ENCODE measurements at places on chromosomes 11 and 22. TPM values are rescaled to one million over a fixed set of nuclear protein-coding genes. Genes with fewer than 3 reads are reported as not detected.

GRCh38 chr11:115724666-115725065, 220.5 kb upstream of the CADM1 start:
- DNase-seq: no peak

DNA sequence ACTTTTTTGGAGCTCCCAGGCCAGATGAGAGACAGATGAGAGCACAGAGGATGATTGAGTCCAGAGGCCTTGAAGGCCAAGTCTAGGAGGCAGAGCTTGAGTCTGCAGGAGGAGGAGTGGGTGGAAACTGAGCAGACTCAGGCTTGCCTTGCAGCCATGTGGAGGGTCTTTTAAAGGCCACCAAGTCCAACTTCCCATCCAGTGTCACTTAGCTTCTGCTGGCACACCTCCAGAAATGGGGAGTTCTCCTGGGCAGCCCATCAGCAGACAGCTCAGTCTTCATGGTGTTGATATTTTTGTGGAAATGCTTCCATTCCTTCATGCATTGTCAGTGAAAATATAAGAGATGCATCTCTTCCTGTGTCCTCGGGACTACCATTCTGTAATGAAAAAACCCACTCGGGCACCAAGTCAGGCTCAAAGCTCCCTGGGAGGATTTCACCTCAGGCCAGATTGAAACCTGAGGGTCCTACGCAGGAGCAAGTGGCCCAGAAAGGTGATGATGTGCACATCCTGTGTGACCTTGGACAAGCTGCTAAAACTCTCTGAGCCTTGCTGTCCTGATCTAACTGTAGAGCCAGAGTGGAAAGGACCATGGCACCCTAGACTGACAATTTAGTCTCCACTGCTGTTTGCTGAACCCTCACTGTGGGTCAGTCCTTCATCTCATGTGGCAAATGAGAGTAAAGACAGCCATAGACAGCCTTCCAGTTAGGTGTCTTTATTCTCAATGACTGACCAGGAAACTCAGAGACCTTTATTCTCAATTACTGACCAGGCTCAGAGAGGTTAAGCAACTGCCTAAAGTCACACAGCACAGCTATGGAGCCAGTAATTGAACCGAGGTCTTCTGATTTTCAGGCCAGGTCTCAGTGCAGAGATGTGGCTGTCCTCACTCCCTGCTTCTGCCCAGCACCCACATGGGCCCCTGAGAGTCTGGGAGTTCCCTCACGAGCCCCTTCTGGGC, 2.9 kb upstream of the LRRC32 start:
- DNase-seq: no peak

- DNase-seq: no peak
These were observed 35.0 kb downstream of the TPST2 start for GRCh38 chr22:26554956-26555355.

- DNase-seq: no peak
These were observed 39.7 kb upstream of the GLYAT start for GRCh38 chr11:58771458-58771855.

DNA sequence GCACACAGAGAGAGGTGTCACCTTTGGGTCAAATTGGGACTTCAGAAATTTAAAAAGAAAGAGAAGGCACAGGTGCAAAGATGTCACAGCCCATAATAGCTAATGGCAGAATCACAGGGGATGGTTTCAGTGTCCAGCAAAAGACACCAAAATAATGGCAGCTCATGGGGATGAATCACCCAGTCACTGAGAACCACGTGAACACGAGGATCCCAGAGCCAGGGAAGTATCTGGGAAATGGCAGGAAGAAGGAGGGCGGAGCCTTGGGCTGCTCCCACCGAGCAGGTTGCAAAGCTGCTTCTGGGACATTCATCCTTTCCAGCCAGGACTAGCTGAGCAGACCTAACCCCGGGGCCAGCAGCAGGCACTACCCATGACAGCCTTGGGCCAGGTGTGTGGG, 45.6 kb downstream of the TRMU start:
- DNase-seq: no peak

GRCh38 chr11:69284081-69284511, 9.9 kb upstream of the MYEOV start:
- no peak for DNase-seq

- no peak for DNase-seq
These were observed 227.5 kb upstream of the NARS2 start for GRCh38 chr11:78802058-78802761.

DNA sequence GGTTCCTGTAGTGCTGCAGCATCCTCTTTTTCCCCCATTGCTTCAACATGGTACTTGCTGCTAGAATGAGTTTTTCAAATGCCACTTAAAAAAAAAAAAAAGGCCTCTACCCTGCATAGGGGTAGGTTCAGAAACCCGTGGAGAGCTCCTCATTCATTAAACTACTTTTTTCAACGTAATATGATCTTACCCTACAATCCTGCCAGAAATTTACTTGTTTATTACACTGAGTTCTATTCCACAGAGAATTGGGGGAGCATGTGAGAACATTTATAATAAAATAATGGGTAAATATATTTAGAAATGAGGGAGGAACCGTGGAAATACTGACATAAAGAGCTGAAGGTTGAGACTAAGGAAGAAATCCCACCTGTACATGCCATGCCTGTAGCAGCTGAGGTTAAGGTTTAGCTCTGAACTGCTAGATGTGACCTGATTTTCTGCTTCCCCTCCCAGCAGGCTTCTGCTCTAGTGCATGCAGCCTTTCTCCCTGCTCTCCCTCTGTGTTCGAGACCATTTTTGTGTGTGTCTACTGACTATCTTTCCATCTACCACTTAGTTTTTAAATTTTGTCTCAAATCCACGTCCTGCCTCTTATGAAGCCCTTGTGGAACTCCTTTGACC, 225.7 kb downstream of the DDX10 start:
- DNase-seq: no peak

DNA sequence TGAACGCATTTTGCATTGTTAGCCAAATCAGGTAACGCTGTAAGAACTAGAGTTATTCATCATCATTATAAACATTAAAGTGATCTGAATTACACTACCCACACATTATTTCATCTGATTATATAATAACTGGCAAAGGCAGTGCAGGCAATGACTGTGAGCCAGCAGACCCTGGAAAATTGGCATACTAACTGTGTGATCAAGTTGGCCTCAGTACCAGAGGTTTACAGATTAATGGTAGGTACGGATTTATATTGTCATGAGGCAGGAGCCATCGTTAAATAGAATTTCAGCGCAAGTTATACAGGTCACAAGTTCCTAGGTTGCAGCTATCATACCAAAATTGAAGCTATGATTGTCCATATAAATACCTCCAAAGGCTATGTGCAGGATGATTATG, 225.4 kb downstream of the CNTN5 start:
- DNase-seq: no peak

- DNase-seq: no peak
These were observed 9.2 kb upstream of the MICALL1 start for GRCh38 chr22:37896939-37897338.

DNA sequence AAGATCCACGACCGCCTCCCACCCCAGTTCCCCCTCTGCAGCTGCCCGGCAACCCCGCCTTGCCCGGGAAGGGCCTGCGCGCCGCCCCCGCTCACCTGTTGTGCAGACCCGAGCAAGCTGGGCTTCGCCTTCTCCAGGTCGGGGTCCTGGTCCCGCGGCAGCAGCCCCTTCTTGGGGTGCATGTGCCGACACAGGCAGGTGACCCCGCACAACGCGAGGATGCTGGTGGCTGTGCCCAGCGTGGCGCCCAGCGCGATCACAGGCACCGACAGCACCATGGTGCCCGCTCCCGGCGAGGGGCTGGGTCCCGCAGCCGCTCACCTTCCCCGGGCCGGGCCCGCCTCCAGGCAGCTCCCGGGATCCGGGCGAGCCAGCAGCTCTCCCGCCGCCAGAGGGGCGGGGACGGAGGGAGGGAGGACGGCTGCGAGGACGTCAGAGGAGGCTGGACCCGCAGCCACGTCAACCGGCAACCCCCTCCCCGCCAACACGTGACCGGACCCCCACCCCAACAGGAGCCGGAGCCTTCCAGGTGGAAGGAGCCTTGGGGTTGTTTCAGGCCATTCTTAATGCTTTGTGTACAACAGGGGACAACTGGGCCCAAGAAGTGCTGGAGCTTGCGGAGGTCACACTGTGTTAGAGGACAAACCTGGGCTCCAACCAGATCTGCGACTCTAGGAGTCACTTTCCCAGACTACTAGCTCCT, at the start of gene SYT13:
Gene SYT13, minus strand, starts transcription at position 412 of the 703 bp plus-strand sequence. Its CDS starts 134 bp downstream, at position 278.
- DNase-seq: no peak

GRCh38 chr11:104291646-104292045, 127.7 kb upstream of the PDGFD start:
- DNase-seq: no peak

- DNase-seq: no peak
These were observed 3.5 kb downstream of the TMEM80 start for GRCh38 chr11:699116-699508.

DNA sequence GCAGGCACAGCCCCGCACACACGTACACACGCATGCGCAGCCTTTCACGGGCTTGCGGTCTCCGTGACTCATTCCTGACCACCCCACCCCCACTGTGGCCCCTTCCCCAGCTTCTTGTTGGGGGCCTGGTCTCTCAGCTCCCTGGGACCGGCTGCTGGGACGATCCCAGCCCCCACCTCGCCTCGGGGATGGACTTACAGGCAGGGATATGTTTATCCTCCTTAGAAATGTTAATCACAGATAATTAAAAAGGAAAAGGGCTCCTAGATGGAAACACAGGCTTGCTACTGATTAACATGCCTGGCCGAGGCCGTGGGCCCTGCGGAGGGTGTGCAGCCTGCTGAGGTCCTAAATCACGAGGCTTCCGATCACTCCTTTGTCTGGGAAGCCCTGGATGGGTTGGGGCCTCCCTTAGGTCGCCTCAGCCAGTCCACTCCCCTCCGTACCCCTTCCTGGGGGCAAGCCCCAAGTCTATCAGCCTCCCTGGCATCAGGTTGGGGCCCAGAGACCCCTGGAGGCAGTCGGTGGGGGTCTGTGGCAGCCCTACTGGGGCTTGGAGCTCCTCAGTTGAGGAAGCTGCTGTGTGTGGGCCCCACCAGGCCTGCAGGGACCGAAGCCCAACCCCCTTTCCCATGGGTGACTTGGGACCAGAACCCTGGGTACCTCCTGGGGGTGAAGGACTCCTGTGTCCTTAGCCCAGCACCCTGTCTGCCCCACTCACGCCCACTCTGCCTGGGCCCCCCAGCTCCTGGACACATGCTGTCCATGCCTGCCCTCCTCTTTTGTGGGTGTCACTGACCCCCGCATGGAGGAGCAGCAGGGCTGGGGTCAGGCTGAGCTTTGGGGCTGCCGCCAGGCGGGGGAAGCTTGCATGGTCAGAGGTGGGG, 20.6 kb downstream of the TSPAN4 start:
- DNase-seq: no peak

GRCh38 chr11:58057481-58057880, 26.7 kb downstream of the OR6Q1 start:
- DNase-seq: no peak

DNA sequence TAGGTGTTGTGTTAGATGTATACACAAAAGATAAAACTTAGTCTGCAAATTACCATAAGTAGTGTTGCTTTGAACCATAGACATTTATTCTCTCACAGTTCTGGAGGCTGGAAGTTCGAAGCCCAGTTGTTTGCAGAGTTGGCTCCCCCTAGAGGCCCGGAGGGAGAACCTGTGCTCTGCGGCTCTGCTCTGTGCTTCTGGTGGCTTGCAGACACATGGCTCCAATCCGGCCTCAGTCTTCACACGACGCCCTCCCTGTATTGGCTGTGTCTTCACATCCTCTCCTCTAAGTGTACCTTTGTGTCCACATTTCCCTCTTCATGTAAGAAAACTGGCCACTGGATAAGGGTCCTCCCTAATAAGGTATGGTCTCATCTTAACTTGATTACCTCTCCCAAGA, 128.4 kb downstream of the OPCML start:
- no peak for DNase-seq

DNA sequence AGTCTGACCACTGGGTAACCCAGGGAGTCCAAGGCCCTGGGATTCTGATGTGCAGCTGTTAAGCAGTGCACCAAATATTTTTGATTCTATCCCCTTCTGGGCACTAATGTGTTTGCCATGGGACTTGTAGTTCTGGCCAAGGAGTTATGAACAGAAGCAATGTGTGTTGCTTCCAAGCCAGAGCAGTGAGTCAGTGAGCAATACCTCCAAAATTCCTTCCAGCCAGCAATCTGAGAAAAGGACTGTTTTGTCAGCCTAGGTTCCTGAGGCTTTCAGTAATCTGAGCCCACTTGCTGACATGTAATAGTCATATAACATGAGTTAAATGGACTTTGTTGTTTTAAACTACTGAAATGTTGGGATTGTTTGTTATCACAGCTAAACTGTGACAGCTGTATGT, 311.4 kb downstream of the NELL1 start:
- no peak for DNase-seq

DNA sequence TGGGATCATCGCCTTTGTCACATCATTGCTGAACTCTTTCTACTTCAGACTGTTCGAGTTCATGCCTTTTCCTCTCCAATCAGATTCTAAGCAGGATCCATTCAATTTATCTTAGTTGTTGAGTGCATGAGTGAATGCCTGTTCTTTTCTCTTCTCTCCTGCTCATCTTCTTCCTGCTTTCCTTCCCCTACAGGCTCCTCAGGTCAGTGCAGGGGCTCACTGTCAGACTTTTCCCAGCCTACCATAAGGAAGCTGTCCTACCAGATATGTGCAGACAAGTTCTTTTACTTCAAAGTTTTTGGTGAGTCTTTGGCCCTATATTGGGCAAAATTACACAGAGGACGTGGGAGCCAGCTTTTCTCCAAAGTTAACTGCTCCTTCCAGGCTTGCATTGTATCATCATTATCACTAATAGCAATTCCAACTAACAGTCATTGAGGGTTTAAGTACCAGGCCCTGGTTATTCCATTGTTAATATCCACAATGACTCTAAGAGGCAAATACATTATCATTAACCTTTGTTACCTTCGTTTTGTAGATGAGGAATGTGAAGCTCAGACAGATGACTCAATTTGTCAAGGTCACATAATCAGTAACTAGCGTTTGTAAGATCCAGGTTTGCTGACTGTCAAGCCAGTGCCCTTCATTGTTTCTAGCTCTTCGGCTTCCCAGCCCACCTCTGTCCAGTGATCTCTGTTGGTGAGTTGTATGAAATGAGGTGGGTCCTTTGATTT, 30.4 kb downstream of the OR6Q1 start:
- no peak for DNase-seq

DNA sequence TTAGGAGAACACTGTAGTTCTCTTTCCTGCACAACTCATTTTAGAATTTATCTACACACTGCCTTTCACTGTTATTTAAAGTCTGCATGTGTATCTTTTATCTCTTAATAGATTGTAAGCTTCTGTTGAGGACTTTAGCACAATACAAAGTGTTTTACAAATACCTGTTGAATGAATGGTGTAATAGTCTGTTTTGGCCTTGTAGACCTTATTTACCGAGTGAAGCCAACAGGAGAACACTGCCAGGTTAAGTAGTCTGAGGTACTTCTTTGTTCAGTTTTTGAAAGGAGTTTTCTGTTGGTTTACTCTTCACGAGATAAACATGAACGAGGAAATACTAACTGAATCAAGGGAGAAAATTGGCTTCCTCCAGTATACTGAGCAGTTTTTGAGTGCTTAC, 31.0 kb downstream of the SIK2 start:
- DNase-seq: no peak

Gene MFRP
- total RNA-seq: not detected

Gene CWF19L2
- 9.5 TPM for total RNA-seq

Gene OR8A1
- not detected for total RNA-seq

Gene PHLDA2
- total RNA-seq: 8.4 TPM

Gene CARNS1
- total RNA-seq: not detected

Gene PRDM11
- total RNA-seq: 6.0 TPM

Gene WNT7B
- not detected for total RNA-seq

Gene TNNI2
- total RNA-seq: not detected

Gene MS4A2
- not detected for total RNA-seq

Gene CTSW
- 0.07 TPM for total RNA-seq

Gene PTGDR2
- under 0.01 TPM for total RNA-seq

Gene RAG1
- 1.1 TPM for total RNA-seq

Gene DEFB131B
- total RNA-seq: not detected

Gene FOLR3
- not detected for total RNA-seq

Gene OR8K3
- total RNA-seq: not detected
